ENCODE measurements at places on chromosomes 11 and 22. TPM values are rescaled to one million over a fixed set of nuclear protein-coding genes. Genes with fewer than 3 reads are reported as not detected.

The RTN4R gene
- total RNA-seq, result 10.1 TPM

The PACSIN3 gene
- total RNA-seq, result 30.0 TPM

The RHOD gene
- 47.7 TPM for total RNA-seq

The MMP1 gene
- 1.2 TPM for total RNA-seq

The SCGB1A1 gene
- total RNA-seq, result not detected

The KRTAP5-10 gene
- not detected for total RNA-seq

Measured in A549 treated with CpdA at 1 μM for 4 hours (cell line).